ENCODE measurements at places on chromosomes 1 and 21.

DNA sequence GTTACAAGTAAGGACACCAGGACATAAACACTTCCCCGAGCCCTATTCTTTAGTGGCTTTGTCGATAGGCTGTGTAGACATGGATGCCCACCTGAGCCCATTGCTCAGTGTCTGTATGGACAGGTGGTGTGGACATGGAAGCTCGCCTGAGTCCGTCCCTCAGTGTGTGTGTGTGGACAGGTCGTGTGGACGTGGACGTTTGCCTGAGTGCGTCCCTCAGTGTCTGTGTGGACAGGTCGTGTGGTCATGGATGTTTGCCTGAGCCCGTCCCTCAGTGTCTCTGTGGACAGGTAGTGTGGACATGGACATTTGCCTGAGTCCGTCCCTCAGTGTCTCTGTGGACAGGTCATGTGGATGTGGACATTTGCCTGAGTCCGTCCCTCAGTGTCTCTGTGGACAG, 38.7 kb upstream of the COL6A2 start:
- no peak for DNase-seq

- no peak for DNase-seq
These were observed 25.6 kb downstream of the ALPL start for GRCh38 chr1:21534674-21535378.

DNA sequence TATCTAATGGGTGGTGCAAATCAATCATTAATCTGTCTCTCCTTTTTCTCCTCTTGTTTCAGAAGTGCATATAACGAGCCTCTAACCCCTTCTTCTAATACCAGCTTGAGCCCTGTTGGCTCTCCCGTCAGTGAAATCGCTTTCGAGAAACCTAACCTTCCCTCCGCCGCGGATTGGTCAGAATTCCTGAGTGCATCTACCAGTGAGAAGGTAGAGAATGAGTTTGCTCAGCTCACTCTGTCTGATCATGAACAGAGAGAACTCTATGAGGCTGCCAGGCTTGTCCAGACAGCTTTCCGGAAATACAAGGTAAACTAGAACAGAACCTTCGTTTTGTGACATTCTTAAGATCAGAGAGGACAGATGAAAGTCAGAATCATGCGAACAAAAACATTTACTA, 25.3 kb upstream of the VAMP3 start:
- no peak for DNase-seq

GRCh38 chr1:21941370-21941769, 4.3 kb upstream of the HSPG2 start:
- no peak for DNase-seq

DNA sequence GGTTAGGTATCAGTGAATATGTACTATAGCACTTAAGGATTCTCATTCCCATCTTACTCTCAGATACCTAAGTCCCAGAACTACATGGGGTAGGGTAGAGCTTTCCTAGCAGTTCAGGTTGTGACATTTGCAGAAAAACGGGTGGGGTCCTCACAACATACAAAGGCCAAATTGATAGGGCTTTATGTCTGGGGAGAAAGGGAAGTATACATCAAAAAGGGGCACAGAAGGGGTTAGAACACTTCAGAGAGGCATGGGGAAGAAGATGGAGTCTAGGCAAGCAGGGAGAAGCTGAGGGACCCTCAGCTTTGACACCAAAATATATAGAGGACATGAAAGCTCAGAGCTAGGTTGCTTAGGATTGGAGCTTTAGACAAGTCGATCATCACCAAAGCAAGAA, 3.6 kb downstream of the UROD start:
- DNase-seq = no peak

GRCh38 chr1:19650416-19651140, 6.5 kb downstream of the NBL1 start:
- no peak for DNase-seq
